ENCODE measurements at places on chromosomes 3 and 15. TPM values are rescaled to one million over a fixed set of nuclear protein-coding genes. Genes with fewer than 3 reads are reported as not detected.

- no peak for DNase-seq
Measured at GRCh38 chr3:149421764-149422163, 44.3 kb upstream of the TM4SF1 start.

GRCh38 chr3:98262046-98262445 is 2.0 kb upstream of the OR5H6 start:
- peak; percentile 44 for DNase-seq

DNA sequence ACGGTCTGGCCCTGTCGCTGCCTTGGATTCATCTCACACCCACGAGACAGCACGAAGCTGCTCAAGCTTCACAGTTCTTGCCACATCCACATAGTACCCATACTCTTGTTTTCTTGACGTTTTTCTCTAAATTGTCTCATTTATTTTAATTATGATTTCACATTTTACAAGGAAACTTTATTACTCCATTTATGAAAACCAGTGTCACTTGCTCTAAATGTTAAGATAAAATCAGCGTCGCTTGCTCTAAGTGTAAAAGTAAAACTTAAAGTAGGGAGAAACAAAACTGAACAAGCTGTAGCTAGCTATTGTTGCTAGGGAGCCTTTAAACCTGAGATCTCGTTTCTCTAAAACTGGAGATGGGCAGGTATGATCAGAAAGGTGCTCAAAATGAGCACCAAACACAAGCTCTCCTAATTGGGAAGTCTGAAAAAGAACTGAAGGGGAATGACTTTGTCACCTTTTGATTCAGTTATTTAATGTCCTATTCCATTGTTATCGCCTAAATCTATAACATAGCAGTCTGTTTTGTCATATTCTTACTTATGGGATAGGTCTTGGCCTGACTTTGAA is 680 bp downstream of the IFT122 start:
- DNase-seq: no peak

DNA sequence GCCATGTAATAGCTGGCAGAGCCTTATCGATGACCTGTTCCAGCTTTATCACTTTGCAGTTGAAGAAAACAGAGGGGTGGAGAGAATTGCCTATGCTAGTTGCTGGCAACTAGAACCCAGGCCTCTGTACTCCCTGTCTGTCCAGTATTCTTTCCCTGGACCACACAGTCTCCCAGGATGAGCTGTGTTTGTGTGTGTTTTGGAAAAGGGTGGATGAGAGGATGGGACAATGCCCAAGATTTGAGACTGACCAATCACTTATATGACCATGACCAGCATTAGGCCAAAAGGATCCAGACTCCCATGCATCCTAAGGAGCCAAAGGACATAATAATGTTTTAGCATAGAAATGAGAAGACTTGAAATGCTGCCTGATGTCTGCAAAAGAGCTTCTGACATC is 102.6 kb downstream of the CD200R1L start:
- peak; percentile 62 for DNase-seq

DNA sequence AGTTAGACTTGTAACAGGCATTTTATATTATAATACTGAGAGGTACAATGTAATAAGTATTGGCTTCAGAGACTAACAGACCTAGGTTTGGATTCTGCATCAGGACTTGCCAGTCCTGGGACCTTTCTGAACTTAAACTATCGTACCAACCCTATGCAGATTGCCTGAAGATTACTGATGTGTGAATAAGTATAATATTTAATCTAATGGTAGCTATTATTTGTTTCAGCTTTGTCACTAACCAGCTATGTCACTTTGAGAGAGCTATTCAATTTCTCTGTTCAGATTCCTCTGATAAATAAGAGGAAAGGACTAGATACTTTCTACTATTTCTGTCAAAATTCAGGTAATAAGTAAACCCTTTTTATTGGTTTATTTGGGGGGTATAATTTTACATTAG is 184.4 kb upstream of the NECTIN3 start:
- no peak for DNase-seq

- DNase-seq: no peak
Measured at GRCh38 chr15:63015618-63016017, 26.9 kb upstream of the TPM1 start.

GRCh38 chr3:150744041-150744918 is 18.7 kb downstream of the SIAH2 start:
- DNase-seq: no peak

Gene ZDHHC23
- polyA plus RNA-seq: 1.1 TPM

Gene SKOR1
- polyA plus RNA-seq: 0.47 TPM

Gene GALNT15
- 1.1 TPM for polyA plus RNA-seq
